CD4-positive, alpha-beta T cell treated with Interleukin-10 for 1 hour (primary cell): ENCODE measurements at places on chromosomes 3 and 15.

DNA sequence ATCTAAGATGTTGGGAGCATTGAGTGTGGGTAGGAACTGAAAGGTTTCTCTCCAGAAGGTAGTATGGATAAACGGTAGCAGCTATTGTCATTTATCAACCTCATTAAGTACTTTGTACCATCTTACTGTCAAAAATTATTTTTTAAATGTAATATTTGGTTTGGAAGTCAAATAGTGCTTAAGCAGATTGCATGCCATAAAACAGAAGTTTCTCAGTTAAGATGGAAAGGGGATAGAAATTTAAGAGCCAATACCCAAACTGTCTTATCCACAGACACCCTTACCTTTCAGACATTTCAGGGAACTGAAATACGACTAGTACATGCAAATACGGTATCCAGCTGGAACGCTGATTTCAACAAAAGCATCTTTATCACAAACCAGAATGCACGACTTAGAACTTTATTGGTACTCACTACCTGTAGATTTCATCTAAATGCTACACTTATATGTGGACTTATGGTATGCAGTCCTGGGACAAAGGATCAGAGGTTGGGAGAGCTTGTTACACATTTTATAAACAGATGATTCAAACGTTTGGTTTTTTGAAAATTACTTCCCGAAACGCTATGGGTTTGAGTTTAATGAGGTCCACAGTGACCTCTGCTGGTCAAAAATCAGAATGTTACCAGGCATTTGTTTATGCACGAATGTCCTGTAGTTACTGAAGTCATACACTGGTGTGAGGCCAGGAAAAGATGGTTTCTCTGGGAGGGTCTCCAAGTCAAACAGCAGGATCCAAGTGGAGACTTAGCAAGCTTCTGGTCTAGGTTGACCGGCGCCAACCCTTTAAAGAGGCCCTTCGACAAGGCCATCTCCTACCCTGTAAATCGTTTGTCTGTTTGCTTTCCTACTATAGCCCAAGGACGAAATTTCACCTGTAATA, 45.7 kb upstream of the DUT start:
- peak; percentile 57 for DNase-seq

- DNase-seq, result no peak
Measured at GRCh38 chr3:20787005-20787404, 601.0 kb upstream of the SGO1 start.

GRCh38 chr3:138036572-138036971, 26.6 kb downstream of the CLDN18 start:
- no peak for DNase-seq

GRCh38 chr3:135166266-135166825, 371.3 kb downstream of the EPHB1 start:
- no peak for DNase-seq

- DNase-seq, result no peak
Measured at GRCh38 chr3:21484828-21485144, 266.2 kb downstream of the ZNF385D start.

DNA sequence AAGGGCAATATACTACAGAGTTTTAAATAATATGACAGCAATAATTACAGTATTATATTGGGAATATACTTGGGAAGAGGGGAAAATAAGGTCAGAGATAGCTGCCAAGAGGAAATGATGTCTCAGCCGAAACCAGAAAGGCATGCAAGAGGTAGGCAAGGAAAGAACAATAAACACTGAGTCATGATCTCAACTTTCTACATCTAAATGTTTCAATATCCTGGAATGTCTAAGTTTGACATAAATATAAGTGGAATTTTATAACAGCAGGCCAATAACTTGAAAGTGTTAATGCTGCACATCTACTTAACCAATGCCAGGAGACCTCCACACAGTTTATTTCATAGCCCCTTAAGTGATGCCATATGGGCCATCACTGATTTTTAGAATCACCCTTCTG, 99.8 kb upstream of the CPNE4 start:
- no peak for DNase-seq

DNA sequence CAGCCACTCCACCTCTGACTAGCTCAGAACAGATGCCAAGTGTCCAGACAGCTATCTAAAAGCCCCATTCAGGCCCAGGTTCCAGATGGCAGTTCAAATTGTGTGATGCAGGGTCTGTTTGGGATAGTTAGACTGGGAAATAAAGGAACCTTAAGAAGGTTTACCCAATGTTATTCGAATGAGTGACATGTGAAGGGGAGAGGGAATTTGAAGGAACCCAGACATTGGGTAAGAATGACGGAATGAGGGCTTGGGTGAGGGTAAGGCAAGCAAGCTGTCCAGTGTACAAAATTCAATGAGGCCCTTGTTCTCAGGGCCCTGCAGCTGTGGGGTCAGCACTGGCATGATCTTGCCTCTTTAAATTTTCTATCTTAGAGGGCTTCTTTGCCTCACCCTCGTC, 34.1 kb downstream of the ATP13A5 start:
- DNase-seq, result no peak

GRCh38 chr3:88611826-88612326, 462.1 kb downstream of the C3orf38 start:
- DNase-seq, result no peak

DNA sequence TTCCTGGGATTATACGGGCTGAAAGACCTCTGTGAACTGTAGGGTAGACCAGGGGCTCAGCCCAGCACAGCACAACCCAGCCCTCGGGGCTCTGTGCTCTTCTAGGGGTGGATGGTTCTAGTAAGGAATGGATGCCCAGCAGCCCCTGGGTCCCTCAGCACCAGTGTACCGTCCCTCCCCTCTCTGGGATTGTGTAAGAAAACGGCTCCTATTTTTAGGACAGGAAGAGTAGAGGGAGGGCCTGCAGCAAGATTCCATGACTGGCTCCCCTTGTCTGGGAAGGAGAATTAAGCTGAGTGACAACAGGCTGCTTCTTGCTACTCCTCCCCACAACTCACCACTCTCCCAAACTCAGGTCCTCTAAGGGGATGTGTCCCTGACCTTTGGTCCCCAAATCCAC, 270.8 kb upstream of the TOPAZ1 start:
- DNase-seq, result no peak

DNA sequence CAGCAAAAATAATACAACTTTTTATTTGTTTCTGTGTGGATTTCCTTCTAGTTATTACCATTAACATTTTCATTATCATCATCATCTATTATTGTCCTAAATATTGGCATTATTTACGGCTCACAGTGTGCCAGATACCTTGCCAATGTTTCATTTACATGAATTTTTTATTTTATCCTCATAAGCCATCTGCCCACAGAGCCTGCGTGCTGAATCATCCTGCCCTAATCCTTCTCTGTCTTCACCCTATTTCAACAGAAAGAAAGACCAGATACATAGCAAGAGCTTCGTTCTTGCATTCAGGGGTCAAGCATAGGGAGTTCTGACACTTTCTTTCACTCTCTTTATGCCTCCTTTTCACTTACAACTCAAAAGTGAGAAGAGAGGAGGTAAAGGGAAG, 82.0 kb downstream of the KCNMB2 start:
- no peak for DNase-seq

- DNase-seq, result peak; percentile 40
Measured at GRCh38 chr3:113018536-113019181, 27.9 kb downstream of the GTPBP8 start.

- DNase-seq, result no peak
Measured at GRCh38 chr3:99965077-99965476, 147.4 kb downstream of the CMSS1 start.

GRCh38 chr15:37245358-37245757, 145.0 kb upstream of the MEIS2 start:
- no peak for DNase-seq

DNA sequence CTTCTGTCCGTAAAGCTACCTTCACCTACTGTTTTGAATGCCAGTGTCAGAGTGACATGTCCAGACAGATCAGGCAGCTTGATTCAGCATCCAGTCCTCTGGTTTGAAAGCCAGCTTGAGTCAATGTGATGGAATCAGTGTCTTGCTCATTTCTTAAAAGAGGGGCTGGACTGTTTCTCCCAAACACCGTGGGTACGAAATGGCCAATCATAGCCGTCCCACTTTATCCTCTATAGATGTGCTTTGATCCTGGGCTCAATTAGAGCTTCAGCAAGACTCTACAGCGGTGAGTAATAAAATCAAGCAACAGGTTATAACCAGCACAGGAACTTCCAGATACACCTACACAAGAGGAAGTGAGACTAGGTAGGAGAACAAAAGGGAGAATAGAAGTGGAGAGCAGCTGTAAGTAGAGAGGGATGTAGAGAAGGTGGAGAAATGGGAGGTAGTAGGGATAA, 17.0 kb upstream of the OR5K1 start:
- no peak for DNase-seq

DNA sequence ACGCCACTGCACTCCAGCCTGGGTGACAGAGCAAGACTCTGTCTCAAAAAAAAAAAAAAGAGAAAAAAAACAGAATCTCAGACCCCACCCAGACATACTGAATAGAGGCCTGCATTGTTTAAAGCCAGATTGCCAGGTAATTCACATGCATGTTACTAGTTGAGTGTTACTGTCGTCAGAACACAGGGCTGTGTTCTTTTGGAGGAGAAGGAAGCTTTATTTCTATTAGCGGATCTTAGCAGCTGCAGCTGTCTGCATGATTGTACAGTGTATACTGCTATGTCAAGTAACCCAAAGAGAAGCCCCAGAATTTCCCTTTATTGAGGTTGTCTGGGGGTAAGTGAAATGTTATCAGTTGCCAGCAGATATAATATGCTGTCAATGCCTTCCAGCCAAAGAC, 496.6 kb upstream of the NAALADL2 start:
- DNase-seq, result no peak

DNA sequence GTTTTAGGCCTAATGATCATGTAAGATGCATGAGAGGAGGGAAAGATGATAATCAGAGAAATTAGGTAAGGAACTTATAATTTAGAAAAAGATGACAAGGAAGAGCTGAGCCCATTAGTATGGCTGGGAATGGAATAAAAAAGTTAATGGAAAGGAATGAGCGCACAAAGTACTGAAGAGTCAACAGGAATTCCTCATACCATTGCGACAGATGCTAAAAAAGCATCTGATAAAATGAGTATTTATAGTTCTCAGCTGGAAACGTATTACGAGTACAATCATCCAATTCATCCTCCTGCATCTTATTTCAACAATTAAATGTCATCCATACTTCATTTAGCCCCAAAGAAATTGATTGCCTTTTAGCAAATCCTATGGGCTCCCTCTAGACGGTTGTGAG, 58.9 kb downstream of the TMCC1 start:
- no peak for DNase-seq

DNA sequence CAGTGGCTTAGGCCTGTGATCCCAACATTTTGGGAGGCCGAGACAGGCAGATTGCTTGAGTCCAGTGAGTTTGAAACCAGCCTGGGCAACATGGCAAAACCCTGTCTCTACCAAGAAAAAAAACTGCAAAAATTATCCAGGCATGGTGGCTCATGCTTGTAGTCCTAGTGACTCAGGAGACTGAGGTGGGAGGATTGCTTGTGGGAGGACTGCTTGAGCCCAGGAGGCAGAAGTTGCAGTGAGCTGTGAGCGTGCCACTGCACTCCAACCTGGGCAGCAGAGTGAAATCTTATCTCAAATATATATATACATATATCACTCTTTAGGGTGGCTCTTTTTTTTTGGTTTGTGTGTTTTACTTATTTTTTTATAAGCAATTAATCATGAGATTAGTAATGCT, 83.7 kb upstream of the WDR72 start:
- DNase-seq, result no peak

DNA sequence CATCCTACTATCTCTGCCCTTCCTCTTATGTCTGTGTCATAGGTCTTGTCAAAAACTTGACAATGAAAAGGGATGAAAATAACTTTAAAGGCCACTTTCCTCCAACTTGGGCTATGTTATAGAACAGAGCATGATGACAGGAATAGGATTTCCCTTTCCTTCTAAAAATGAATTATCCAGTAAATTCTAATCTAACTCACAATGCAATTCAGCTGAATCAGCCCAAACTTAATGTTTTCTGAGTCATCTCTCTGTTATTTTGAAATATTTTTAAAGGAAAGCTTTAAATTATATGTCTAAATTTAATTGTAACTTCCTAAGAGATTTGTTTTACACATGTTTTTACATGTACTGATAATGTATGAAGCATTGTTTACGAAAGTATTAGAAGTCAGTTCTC, 258.5 kb downstream of the BBX start:
- DNase-seq, result no peak

DNA sequence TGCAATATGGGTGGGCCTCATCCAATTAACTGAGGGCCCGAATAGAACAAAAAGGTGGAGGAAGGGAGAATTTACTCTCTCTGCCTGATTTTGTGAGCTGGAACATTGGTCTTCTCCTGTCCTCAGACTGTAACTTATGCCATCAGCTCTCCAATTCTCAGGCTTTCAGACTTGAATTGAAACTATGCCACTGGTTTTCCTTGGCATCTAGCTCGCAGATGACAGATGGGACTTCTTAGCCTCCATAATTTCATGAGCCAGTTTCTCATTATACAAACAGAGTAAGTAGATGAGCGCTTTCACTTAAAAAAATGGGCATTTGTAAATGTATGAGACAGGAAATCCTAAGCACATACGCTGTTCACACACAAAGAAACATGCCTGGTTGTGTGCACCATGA, 8.7 kb upstream of the PTX3 start:
- DNase-seq, result no peak
